SIG-M5 (cell line): ENCODE measurements at places on chromosomes 7 and 10.
A peak's percentile ranks its signal among the peaks of the same experiment; 100 is the strongest.

DNA sequence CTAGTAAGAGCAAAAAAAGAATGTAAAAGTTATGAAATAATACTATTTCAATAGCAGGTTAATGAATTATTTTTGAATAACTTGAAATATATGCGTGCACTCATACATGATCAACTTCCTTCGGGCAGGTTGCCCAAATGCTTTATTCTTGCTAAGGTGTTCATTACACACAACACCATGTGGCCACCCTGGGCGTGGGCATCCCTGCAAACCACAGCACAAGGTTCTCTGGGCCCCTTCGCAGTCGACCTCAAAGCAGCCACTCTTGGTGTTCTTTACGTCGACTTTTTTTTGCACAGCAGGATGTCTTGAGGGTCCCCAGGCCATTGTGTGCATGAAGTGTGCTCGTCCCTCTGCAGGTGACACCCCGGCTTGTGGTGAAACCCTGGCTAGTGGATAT, 300.7 kb upstream of the PITRM1 start:
- no peak for DNase-seq

GRCh38 chr10:121154846-121155245, 303.7 kb downstream of the WDR11 start:
- no peak for DNase-seq

GRCh38 chr10:119029613-119030420, at the start of gene NANOS1:
Gene NANOS1, plus strand, starts transcription at chr10:119029714. Its CDS starts 88 bp downstream, at chr10:119029802.
- no peak for DNase-seq

DNA sequence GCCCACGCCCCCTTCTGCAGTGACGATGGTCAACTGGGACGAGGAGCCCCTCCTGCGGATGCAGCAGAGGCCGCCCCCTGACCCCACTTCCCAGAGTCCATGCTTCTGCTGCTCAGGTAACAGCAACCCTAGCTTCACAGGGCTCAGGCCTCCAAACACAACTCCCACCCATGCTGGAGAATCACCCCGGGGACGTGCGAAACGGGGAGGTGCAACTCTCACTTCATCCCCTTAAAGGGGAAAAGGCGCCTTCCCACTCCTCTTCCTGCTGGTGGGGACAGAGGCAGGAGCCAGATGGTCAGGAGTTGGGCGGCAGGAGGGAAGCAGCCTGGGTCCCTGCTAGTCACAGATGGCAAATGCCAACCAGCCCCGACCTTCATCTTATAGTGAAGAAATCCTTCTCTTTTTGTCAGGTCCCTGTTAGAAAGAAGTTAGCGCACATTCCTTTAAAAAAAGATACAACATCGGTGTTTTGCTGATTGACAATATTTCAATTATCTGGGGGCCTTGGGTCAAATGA, 155.4 kb downstream of the DIP2C start:
- DNase-seq: no peak

DNA sequence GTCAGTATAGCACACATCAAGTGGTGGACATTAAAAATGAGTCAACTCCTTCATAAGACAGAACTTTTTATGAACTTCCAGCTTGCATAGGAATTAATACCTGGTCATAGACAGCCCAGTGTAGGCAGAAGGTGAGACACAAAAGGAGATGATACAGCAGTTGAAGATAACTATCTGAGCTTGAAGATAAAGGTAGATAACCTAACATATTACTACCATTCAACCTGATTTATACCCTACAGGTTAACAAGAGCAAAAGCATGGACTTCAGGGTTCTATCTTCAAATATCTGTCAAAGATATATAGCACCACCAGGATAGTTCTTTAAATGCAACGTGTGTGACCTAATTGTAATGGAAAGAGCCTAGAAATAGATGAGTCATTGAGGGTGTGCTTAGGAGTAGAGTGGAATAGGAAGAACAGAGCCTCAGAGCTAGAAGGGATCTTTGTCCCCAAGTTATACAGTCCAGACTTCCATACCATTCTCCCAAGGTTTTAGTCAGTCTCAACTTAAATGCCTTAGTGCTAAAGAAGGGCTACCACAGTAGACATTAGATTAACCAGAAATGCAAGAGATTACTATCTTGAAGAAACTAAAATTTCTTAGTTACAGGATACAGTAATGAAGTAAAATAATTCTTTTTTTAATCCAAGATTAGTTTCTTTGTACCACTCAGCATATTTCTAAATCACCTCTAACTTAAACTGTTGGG, 9.2 kb downstream of the ZNF800 start:
- DNase-seq: no peak

GRCh38 chr10:105514106-105514505, 873.0 kb downstream of the SORCS3 start:
- DNase-seq: no peak

DNA sequence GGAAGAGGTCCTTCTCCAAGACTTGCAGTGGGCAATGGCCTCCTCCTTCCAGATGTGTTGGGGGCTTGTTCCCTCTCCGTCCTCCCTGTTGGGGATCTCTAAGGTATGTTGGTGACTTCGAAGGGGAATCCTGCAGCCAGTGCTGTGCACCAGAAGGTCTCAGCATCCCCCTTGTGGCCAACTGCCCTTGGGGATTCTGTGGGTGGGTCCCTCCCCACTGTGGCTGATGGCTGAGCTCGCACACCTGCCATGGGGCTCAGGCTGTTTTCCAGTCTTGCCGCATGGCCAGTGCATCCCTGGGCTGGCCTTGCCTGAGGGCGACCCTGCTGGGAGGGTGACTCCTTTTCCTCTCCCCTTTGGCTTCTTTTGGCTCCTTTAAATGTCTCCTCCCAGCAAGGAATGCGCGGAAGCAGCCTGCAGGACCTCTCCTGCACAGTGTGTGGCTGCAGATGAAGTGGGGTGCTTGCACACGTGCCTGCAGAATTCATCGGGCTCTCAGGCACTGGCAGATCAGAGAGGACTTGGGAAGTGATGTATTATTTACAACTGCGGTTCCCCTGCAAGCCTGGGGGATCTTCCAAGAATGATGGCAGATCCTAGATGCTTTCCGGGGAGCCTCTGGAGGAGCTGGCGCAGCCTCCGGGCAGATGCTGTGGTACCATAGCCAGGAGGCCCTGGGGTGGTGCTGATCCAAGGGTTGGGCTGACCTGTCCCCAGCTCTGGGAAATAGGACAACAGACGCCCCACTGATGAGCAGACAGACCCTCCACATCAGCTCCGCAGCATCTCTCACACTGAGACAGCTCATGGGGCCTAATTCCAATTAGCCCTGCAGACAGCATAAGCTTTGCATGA, 410.0 kb downstream of the TCERG1L start:
- DNase-seq: no peak

DNA sequence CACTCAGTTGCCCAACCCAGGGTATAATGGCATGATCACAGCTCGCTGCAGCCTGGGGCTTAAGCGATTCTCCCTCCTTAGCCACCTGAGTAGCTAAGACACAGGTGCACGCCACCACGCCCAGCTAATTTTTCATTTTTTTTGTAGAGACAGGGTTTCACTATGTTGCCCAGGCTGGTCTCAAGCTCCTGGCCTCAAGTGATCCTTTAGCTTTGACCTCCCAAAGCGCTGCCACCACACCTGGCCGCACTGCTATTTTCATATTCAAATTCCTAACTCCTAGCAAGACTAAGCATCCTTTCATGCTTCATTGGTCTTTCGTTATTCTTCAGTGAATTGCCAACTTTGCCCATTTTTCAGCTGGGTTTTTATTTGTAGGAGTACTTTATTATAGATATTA, 30.4 kb upstream of the DAGLB start:
- DNase-seq: no peak

DNA sequence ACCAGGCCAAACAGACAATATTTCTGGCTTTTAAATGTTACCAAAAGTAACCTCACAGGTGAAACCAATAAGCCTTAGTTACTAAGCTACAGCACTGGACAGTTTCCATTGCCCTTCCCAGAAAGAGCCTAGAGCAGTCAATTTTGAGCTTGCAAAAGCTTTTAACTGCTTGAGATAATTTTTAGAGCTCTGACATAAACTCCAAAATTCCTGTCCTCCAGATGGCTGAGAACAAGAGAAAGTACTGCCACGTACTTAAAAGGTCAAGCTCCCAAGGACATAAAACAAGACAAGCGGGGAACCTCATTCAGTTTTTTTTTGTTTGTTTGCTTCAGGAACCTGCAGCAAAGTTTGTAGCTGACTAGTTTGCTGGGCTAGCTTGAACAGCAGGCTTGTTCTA, 54.1 kb downstream of the BBS9 start:
- no peak for DNase-seq

- DNase-seq: peak; percentile 10
These were observed at the start of gene ZNF394 for GRCh38 chr7:99499721-99500636. Gene ZNF394, minus strand, starts transcription at chr7:99500281. Its CDS starts 188 bp downstream, at chr7:99500093.

GRCh38 chr7:94417901-94418300, 23.2 kb downstream of the COL1A2 start:
- no peak for DNase-seq

- DNase-seq: no peak
These were observed 354.8 kb downstream of the CXCL12 start for GRCh38 chr10:44030132-44030531.

DNA sequence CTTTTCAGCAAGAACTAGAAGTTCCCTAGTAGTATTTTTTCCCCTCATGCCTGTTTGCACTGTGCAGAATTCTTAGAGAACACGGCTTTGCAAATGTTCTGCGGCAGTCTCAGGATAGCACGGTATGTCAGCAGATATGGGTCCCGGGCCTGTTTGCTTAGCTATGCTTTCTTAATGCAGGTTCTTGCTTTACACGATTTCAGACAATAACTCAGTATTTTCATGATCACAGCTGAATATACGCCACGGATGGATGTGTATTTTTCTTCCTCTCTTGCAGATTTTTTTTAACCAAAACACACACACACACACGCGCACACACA, 137.3 kb downstream of the HECW1 start:
- DNase-seq: no peak

DNA sequence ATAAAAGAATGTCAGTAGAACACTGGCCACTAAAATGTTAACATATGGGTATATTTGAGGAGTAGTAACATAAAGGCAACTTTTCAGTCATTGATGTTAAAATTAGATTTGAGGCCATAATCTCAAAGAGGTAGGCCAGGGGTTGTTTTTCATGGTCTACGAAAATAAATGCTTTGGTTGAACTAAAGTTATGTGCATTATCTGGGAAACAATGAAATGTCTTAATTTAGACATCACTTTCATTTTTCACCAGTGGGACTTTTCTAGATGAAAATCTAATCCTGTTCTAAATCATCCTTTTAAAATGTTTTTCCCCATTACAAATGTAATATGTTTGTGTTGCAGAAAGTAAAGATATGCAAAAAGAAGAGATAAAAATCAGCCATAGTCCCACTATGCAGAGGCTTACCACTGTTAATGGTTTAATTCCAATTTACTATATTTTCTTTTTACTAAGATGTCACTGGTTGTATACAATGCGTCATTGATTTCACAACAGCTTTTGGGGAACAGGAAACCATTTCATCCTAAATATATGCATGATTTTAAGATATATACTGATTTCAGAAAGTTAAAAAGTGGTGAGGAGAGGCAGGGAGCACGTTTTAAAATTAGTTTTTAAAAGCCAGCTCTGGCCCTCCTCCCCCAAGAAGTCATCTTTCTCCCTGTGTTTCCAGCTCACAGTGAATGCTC, 64.3 kb downstream of the ARID5B start:
- no peak for DNase-seq

DNA sequence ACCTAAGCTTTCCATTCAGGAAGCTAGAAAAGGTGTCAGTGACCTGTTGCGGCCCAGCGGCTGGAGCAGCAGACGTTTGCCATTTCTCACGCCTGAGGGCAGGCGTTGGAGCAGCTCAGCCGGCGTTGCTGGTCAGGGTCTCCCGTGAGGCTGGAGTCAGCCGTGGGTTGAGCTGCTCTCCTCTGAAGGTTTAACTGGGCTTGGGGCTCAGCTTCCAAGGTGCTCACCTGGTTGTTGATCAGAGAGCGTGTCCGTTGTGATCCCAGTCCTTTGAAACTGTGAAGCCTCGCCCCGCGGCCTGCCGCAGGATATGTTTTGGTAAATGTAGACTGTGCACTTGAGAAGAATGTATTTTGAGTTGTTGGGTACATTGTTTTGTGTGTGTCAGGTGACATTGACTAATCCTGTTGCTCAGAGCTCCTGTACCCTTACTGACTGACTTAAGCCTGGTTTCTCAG, 20.6 kb upstream of the PWWP2B start:
- DNase-seq: no peak

- DNase-seq: no peak
These were observed 25.5 kb upstream of the EZH2 start for GRCh38 chr7:148909568-148909967.

- no peak for DNase-seq
These were observed 10.3 kb downstream of the SLK start for GRCh38 chr10:103977204-103977603.

- no peak for DNase-seq
These were observed 16.4 kb upstream of the NPS start for GRCh38 chr10:127532659-127533058.

GRCh38 chr10:24947304-24948097, 4.9 kb downstream of the PRTFDC1 start:
- no peak for DNase-seq

- DNase-seq: no peak
These were observed 34.1 kb upstream of the TMEM243 start for GRCh38 chr7:87253589-87254087.

GRCh38 chr10:100890673-100891317, 22.0 kb upstream of the SLF2 start:
- peak; percentile 24 for DNase-seq

DNA sequence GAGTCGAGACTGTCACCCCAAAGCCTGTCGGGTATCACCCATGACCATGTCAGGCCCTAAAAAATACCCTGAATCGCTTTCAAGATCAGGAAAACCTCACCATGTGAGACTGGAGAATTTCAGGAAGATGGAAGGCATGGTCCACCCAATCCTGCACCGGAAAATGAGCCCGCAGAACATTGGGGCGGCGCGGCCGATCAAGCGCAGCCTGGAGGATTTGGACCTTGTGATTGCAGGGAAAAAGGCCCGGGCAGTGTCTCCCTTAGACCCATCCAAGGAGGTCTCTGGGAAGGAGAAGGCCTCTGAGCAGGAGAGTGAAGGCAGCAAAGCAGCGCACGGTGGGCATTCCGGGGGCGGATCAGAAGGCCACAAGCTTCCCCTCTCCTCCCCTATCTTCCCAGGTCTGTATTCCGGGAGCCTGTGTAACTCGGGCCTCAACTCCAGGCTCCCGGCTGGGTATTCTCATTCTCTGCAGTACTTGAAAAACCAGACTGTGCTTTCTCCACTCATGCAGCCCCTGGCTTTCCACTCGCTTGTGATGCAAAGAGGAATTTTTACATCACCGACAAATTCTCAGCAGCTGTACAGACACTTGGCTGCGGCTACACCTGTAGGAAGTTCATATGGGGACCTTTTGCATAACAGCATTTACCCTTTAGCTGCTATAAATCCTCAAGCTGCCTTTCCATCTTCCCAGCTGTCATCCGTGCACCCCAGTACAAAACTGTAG, 176.2 kb downstream of the RTKN2 start:
- no peak for DNase-seq
